ENCODE measurements at places on chromosomes 16 and 17. TPM values are rescaled to one million over a fixed set of nuclear protein-coding genes. Genes with fewer than 3 reads are reported as not detected.

SERPINF2 gene
- total RNA-seq, result 0.28 TPM

NRN1L gene
- 0.59 TPM for total RNA-seq

OTOA gene
- not detected for total RNA-seq

PIMREG gene
- 107 TPM for total RNA-seq

TVP23A gene
- not detected for total RNA-seq

NPIPA3 gene
- 6.7 TPM for total RNA-seq

C1QL1 gene
- total RNA-seq, result 10.8 TPM

MPP3 gene
- total RNA-seq, result 7.7 TPM

DBNDD1 gene
- total RNA-seq, result 24.6 TPM

Data from A673 (cell line).